ENCODE measurements at places on chromosomes 4 and X.

DNA sequence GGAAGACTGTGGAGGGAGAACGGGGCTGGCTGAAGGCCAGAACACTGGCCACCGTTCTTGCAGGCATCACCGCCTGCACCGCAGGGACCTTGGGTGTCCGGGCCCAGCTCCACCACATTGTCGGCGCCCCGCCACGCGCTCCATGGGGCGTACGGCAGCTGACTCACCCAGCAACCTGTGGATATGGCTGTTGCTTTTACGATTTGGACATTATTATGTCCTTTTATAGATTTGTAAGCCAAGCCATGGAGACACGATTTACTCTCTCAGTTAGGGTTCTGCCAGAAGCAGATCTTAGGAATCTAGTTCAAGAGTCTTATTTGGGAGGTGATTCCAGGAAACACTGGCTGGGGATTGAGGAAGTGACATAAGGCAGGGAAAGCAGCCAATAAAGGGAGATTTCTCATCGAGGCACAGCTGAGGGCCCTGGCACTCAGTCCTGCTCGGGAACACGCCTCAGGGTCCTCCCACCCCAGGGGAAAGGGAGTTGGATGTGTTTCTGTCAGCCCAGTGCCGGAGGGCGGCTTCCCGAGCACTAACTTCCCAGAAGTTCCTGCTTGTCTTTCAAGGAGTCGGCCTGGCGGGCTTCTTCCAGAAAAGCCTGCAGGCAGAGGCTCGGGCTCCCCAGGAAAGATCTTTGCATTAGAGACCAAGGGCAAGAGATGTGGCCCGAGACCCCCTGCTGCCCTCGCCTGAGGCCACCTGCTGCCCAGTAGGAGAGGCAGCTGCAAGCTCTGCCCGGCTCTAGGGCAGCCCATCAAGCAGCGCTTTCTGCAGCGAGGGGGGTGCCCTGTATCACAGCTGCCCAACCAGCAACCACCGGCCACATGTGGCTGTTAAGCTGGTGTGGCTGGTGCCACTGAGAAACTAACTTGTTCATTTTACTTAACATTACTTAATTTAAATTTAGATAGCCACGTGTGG lies 52.9 kb downstream of the CRMP1 start:
- no peak for DNase-seq

DNA sequence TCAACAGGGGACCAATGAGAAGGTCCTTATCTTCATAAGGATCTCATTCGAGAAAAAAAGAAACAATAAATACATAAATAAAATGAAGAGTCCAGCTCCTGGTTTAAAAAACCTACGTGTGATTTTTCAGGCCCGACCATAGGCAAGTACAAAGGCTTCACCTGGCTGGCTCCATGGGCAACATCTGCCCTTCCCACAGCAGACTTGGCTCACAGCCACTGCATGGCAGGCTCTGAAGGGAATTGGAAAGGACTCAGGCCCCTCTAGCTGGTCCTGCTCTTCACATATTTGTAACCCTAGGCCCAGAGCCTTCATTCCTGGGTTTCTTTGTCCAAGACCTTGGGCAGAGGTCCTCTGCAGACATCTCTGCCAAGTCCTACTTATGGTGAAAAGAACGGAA lies 228.1 kb downstream of the QDPR start:
- no peak for DNase-seq

DNA sequence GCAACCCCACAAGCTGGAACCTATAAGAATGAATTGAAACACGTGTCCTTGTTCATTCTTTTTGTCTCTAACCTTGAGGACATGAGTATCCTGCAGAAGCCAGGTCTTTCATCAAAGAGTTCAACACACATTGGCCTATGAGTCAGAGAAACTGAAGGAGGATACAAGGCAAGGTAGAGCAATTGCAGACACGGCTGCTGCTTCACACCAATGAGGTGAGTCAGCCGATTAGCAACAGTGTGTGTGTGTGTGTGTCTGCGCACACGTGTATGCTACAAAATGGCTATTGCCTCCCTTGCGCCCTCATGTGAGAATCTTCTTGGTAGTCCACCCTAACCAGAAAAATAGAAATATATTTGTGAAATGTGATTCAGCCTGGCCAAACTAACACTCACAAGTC lies 1477.7 kb upstream of the IGFBP7 start:
- peak; percentile 22 for DNase-seq

GRCh38 chr4:142091691-142092182 lies 455.4 kb downstream of the IL15 start:
- DNase-seq: no peak

GRCh38 chrX:39169976-39170375 lies 368.7 kb downstream of the MID1IP1 start:
- no peak for DNase-seq

DNA sequence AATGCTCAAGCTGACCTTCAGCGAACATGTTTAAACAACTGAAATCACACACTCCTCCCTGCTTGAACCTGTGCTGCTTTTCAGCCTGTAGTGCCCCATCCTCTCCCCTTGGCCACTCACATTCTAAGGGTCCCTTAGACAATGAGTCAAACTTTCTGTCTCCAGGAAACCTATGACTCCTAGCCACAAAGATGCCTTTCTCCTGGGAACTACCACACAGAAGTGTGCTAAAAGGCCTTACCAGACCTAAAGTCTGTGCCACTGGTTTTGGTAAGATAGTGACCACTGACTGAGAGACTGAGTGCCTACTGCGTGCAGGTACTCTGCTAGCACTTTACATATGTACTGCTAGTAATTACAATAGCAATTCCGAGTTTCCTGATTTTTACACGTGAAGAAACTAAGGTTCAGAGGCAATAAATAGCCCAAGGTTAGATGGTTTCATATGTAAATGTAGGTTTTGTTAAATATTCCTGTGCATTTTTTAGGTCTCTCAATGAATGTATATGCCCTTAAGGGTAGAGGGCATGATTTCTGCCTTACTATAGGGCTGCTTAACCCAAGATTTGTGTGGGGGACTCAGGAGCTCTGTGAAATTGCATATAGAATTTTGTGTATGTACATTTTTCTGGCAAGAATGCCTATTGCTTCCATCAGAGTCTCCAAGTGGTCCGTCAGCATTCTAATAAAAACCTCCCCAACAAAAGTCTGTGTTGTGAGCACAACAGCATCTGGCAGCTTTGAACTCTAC lies 71.1 kb downstream of the NSG1 start:
- no peak for DNase-seq

GRCh38 chrX:118724775-118725174 lies 2.6 kb upstream of the IL13RA1 start:
- no peak for DNase-seq

GRCh38 chrX:47311932-47312774 lies 58.2 kb upstream of the ZNF157 start:
- peak; percentile 55 for DNase-seq

DNA sequence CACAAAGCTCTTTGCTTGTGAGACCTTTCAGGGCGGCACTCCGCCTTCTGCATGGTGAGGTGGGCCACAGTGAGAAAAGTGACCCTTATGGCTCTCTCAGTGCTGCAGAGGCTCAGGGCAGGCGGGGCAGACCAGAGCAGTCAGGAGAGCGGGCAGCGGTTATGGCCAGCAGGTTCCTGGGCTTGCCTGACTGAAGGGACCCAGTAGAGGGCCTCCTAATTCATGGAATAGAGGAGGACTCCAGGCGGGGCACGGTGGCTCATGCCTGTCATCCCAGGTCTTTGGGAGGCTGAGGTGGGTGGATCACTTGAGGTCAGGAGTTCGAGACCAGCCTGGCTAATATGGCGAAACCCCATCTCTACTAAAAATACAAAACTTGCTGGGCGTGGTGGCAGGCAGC lies 91.4 kb downstream of the CLNK start:
- DNase-seq: no peak

DNA sequence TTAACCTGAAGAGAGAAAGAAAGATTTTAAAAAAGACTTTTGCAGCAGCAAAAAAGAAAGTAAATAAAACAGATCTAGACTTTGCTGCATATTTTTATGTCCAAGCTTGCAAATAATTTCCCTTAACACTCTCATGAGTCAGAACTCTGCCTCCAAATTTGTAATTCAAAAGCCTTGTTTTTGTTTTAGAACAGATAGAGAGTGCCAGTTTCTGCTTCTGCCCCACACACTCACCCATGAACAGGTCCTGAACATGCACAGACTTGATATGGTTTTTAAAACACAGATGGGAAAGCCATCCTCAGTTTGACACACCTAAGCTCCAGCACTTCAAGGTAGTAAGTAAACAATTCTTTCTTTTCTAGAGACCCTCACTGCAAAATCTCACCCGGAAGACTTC lies 39.7 kb upstream of the VCX3B start:
- no peak for DNase-seq

DNA sequence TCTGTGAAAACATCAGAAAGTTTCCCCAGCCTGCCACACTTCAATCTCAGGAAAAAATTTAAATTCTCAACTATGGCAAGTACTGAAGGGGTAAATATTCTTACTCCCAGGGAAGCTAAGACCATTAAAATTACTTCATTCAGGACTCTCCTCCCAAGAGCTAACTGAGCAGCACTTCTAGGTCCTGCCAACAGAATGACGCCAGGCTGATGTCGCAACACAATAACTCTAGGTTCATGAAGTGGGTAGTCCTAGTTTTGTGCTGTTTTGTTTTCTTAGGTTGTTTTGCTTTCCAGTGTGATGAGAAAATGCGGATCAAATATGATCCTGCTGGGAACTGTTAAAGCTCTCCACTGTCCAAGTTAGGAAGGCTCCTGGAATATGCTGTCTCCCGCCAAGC lies 180.0 kb downstream of the NKX6-1 start:
- no peak for DNase-seq

DNA sequence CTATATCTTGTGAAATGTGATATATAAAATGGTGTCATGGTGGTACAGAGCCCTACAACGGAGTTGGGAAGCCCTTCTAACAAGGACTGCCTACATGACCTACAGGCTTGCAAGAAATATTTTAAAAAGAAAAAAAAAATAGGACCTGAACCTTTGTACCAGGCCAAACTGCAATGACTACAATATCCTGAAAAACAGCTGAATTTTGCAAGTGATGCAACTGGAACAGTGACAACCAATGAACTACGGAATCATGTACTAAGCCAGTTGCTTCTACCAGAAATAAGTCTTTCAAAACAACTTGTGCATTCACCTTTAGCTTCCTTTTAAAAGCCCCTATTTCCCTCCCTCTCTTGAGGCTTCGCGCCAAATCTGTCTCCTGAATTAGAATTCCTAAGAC lies 58.4 kb downstream of the PDGFC start:
- no peak for DNase-seq

Data from hepatocyte (in vitro differentiated cells).